Activated naive CD4-positive, alpha-beta T cell treated with anti-CD3 and anti-CD28 coated beads, Interleukin-2, amount 50 U/mL, for 16 hours (primary cell): ENCODE measurements at places on chromosomes 5 and 9.

DNA sequence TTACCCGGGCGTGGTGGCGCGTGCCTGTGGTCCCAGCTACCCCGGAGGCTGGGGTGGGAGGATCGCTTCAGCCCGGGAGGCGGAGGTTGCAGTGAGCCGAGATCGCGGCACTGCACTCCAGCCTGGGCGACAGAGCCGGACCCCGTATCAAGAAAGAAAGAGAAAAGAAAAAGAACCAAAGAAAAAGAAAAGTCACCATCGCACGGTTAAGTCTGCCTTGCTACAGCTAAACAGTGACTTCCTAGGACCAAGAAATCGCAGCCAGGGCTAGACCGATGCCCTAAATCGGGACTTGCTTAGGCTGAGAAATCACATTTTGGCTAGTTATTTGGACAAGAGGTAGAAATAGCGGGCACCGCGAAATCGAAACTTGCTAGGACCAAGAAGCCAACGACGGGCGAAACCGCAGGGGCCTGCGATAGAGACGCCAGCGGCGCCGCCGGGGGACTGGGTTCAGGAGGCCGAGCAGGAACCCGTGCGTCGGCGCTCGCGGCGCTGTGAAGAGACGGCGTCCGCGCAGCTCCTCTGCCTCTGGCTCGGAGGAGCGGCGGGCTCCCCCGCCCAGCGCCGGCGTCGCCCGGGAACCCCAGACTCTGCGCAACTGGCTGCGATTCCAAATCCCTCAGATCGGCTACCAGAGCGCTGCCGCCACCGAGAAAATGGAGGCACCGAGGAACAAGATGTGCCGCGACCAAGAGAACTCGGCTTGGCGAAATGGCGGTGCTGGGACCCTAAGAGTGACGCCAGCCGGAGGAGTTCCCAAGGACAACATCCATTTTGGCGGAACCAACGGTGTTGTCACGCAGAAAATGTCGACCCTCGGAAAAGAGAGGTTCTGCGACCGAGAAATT lies 26.1 kb upstream of the ANXA2R start:
- peak; percentile 70 for DNase-seq

- no peak for DNase-seq
Measured at GRCh38 chr9:27532046-27532445, 2.4 kb upstream of the MOB3B start.

GRCh38 chr5:30690931-30691330 lies 502.6 kb upstream of the CDH6 start:
- DNase-seq: no peak

DNA sequence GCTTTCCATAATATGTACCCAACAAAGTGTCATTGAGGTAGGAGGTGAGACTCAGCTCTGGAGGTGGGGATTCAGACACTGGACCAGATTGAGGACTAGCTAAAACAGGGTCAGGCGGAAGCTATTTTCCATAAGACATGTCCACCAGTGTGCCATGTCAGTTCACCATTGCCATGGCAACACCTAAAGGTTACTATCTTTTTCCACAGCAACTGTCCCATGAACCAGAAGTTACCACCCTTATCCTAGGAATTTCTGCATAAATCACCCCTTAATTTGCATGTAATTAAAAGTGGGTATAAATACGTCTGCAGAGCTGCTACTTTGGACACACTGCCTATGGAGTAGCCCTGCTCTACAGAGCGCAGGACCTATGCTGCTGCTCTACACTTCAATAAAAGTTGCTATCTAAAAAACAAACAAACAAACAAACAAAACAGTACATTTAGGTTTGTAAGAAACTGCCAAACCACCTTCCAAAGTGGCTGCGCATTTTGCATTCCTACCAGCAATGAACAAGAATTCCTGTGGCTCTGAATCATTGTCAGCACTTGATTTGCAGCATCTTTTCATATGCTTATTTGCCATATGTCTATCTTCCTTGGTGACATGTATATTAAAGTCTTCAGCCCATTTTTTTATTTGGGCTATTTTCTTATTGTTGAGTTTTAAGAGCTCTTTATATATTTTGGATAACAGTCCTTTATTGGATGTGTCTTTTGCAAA lies 18.0 kb upstream of the TRIM32 start:
- no peak for DNase-seq

DNA sequence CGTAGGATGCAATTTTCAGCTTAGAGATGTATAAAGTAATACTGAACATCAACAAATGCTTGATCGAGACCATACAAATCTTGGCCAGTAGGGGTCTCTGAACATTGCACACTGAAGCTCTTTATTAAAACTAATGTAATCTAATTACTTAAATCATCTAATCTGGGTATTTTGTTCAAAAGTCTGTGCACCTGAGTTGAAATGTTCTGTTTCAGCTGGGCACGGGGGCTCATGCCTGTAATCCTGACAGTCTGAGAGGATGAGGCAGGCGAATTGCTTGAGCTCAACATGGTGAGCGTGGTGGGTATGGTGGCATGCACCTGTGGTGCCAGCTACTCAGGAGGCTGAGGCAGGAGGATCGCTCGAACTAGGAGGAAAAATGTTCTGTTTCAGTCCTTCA lies 41.0 kb downstream of the ESM1 start:
- peak; percentile 19 for DNase-seq

DNA sequence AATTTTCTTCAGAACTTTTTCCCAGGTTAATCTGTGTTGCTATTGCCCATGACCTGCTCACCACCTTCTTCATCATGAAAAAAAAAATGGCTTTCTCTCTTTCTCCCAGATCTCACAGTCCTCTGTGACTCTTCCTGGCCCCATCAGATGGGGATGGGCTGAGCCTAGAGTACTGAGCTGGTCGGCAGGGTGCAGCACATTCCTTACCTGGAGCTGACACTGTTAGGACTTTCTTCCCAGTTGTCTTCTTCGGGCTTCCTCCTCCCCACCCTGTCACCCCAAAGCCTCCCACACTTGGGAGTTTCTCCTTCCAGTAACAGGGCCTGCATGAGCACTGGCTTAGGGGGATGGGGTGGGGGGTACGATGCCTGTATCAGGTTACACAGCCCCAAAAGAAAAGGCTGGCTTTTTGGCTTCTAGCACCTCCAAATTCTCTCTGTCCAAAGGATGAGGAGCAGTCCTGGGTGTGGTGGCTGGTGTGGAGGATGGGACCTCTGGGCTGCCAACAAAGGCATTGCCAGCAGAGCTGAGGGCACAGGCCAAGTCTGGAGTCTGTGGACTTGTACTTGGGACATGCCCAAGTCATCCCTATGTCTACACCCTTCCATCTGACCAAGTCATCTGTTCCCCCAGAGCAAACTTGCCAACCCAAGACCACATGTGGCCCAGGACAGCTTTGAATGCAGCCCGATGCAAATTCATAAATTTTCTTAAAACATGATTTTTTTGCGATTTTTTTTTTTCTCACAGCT lies 68.0 kb upstream of the HSPA9 start:
- no peak for DNase-seq

- DNase-seq: no peak
Measured at GRCh38 chr9:126488881-126489404, 124.8 kb upstream of the LMX1B start.
